Activated CD8-positive, alpha-beta T cell treated with anti-CD3 and anti-CD28 coated beads, Interleukin-2, amount 10 ng/mL, durations not matched to agents 7 days and 5 days (primary cell): ENCODE measurements at places on chromosomes 4 and X.

DNA sequence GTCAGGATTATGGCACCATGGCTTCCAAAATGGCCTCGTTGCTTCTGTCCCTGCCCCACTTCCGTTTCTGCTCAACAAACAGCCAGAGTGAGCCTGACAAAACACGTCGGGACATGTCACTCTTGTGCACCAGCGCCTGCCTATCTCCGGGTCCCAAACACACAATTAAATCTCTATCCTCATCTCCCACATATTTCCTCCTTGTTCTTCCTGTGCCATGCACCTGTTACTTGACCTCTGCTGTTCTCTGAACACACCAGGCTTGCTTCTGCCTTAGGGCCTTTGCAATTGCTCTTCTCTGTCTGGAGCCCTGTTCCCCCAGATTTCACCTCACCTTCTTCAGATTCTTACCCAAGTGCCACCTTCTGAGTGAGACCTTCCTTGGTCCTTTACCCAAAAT, 12.7 kb upstream of the CD38 start:
- peak; percentile 35 for DNase-seq

DNA sequence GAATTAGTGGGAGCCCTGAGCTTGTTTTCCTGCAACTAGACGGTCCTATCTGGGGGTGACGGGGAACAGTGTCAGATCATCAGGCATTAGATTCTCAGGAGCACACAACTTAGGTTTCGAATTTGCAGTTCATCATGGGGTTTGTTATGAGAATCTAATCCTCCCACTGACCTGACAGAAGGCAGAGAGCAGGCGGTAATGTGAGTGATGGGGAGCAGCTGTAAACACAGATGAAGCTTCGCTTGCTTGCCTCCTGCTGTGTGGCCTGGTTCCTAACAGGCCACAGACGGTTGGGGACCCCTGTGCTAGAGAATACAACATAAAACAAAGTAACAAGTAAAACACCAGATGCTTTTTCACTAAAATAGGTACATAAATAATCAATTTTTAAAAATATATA, 86.2 kb upstream of the BLTP1 start:
- no peak for DNase-seq

GRCh38 chr4:112213856-112214255, 17.7 kb upstream of the AP1AR start:
- no peak for DNase-seq

GRCh38 chr4:174631901-174632758, 109.8 kb upstream of the HPGD start:
- peak; percentile 27 for DNase-seq

DNA sequence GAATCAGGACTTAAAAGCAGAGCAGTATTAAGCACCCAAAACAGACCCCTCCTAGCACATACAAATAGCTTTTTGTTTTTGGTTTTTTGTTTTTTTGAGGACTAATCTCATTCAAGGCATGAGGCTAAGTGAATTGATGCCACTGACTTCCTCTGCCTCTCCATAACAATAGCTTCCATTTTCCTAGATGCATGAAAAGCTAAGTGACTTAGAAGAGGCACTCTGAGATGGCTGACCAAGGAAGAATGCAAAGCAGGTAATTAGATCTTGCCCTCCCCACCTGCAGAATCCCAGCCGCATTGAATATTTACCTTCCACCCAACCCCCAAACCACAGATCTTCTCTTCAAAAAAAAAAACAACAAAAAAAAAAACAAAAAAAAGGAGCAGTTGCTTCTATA, 7.4 kb upstream of the KDR start:
- no peak for DNase-seq

GRCh38 chrX:41677183-41678060, 11.4 kb upstream of the GPR34 start:
- no peak for DNase-seq

- no peak for DNase-seq
These were observed 3.7 kb downstream of the ZFP92 start for GRCh38 chrX:153414856-153415510.

GRCh38 chr4:150462743-150463142, 119.2 kb upstream of the MAB21L2 start:
- no peak for DNase-seq

DNA sequence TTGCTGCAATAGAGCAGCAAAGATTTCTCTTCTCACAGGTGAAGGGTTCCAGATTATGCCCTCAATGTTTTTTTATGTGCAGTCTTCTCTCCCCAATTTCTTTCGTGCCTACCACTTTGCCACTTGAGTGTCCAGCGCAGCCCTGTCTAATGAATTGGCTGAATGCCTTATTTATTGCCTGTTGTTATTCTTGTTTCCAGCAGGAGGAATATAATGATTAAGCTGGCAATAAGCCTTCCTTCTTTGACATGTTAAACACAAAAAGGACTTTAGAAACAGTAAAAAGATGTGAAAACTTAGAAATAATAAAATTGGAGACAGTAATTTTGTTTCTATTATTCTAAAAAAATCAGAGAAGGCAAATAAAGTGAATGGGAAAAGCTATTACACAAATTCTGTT, 34.6 kb upstream of the FRAS1 start:
- DNase-seq: no peak

DNA sequence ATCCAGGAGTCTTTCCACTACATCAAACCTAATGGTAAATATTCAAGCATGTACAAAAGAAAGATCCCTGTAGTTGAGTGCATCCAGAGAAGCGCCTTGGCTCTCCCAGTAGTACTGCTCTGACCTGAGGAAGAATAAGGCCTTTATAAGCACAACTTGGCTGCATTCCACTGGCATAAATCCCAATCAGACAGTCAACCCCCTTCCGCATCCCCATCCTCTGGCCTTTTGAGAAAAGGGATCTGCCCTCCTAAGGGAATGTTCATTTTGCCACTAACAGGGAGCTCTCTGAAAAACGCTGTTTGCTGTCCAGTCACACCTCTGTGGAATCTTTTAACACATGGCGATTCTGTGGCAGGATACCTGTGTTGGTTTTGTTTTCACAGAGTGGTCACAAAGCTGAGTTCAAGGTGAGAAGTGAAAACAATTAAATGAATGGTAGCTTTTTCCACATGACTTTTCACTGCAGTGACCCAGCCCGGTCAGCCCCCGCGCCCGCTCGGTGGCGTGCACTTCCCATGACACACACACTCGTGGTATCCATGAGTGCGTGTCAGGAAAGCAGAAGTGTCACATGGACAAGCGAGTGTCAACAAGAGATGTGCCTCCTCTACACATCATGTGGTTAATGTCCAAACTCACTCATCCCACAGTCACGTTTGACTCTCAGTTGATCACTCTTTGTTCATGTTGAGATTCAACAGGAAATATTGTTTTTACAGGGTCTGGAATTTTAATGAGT, 112.2 kb upstream of the ENPP6 start:
- no peak for DNase-seq

- no peak for DNase-seq
These were observed 147.1 kb downstream of the FAT4 start for GRCh38 chr4:125461676-125462363.

GRCh38 chr4:15920723-15921591, 17.6 kb downstream of the FGFBP1 start:
- DNase-seq: no peak

GRCh38 chrX:29662101-29662500, 553.3 kb upstream of the MAGEB2 start:
- no peak for DNase-seq

DNA sequence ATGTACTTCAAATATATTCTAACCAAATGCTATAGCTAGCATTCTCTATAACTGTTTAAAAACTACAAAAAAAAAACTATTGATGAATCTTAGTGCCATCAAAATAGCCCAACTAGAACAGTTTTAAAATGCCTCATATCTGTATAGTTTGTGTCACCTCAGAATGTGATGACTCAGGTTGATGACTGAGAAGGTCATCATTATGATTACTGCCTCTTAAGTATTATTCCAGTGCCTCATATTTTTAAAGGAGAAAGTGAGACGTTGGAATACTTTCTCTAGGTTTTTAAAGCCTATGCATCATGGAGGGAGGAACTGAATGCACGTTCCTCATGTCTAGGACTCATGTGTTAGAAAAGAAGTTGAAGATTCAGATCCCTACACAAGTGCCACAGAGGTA, 88.2 kb downstream of the TMA16 start:
- no peak for DNase-seq

DNA sequence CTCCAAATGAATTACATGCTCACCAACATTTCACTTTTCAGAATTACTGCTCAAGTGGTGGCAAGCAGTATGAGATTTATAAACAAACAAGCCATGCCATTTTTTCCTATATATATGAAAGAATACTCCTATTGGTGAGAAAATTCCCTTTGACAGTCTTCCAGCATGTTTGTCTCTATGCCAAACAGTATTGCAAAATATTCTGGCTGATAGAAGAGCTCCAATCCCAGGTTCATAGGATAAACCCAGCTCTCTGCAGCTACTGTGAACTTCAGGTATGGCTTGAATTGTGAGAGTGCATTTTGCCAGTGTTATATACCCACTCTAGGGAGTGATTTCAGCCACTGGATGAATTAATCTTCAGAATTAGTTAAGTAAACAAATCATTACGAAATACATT, 108.8 kb downstream of the MAGEC2 start:
- no peak for DNase-seq

DNA sequence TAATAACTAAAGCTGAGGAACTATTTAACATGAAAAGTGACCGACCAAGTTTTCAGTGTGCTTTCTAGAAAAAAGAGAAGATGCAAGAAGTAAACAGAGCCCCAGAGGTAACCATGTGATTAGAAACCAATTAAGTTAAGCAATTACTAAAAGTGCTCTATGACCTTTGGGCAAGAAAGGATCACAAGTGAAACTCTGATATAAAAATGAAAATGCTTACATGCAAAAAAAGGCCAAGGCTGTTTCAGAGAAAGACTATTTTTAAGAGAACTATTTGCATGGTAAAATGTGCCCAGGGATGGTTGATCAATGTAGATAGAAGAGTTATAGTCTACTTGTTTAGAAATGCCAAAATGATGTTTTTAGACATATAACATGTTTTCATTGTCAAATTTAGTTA, 22.0 kb downstream of the KLHL15 start:
- no peak for DNase-seq

GRCh38 chr4:138056541-138056940, 185.6 kb downstream of the SLC7A11 start:
- DNase-seq: no peak

GRCh38 chr4:25767877-25768725, 94.7 kb downstream of the SEL1L3 start:
- peak; percentile 47 for DNase-seq

GRCh38 chrX:73963682-73964081, 340.3 kb upstream of the ZCCHC13 start:
- DNase-seq: no peak

DNA sequence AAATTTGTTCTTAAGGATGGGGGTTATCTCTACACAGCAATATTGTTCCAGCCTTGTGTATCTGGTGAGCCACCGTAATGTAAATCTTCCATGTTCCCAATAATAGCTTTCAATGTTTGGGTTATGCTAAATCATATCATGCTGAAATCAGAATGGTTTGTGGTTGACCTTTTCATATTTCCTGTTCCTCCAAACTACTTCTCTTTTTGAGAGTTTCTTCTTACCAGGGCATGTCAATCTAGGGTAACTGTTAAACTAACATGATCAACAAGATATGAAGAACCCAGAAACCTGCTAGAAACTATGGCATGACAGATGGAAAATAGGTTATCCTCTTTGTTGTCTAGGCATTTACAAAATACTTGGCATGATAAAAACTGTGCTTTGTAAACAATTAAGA, 22.0 kb downstream of the TNMD start:
- no peak for DNase-seq

GRCh38 chr4:123403080-123403604, 6.5 kb downstream of the SPRY1 start:
- DNase-seq: no peak

GRCh38 chr4:15918484-15919129, 19.9 kb downstream of the FGFBP1 start:
- no peak for DNase-seq

DNA sequence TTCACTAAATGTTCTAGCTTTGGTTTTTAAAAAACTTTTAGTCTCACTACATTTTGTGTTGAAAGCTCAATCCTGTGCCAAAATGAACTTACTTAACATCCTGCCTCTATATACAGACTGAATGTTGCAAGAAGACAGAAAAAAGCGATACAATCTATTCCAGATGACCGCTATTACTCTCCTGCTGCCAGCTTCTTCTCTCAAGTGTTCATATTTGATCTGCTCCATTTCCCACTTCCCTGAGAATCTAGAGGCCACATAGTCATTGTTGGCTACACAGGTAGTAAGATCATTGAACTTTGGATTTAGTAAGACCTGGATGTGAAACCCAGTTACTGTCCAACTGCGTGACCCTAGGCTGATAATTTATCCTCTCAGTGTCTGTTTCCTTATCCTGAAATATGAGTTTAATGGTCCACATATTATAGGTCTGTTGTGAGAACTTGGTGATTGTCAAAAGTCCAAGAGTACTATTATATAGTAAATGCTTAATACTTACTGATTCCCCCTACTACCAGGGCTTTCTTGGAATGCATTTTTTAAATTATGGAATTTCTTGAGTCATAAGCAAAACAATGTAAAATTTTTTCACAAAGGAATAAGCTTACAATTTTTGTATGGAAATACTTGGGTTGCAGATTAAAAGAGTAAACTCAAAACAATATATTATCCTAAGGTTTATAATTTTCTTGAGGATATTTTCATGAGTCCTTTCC, 976.8 kb upstream of the ADGRL3 start:
- no peak for DNase-seq

GRCh38 chr4:140790765-140791164, 34.6 kb upstream of the TBC1D9 start:
- no peak for DNase-seq

- peak; percentile 48 for DNase-seq
These were observed 70.9 kb upstream of the ENPP6 start for GRCh38 chr4:184288451-184289178.
